ENCODE measurements at places on chromosomes 13 and 19. TPM values are rescaled to one million over a fixed set of nuclear protein-coding genes. Genes with fewer than 3 reads are reported as not detected.

GRCh38 chr13:109684084-109684823, 102.1 kb downstream of the IRS2 start:
- no peak for DNase-seq

GRCh38 chr13:59671881-59672280, 491.8 kb downstream of the DIAPH3 start:
- no peak for DNase-seq

GRCh38 chr19:10220695-10221094, 10.4 kb downstream of the S1PR2 start:
- DNase-seq = no peak

GRCh38 chr19:31659897-31660210, 310.6 kb upstream of the TSHZ3 start:
- DNase-seq = no peak

DNA sequence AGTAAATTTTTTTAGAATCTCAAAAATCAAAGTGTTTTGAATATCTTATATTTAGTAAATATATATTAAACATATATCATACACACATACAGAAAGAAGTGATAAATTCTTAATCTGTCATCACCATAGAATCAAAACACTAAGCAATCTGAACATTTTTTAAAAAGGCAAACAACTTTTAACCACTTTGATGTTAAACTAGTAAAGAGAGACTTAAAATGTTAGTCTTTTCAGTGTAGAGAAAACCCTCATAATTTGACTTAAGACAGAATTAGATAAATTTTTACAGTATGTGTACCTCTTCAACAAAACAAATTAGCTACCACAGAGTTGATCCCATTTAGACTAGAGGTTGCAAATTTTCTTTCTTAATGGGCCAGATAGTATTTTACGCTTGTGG, 13.4 kb downstream of the SUPT20H start:
- DNase-seq = no peak

DNA sequence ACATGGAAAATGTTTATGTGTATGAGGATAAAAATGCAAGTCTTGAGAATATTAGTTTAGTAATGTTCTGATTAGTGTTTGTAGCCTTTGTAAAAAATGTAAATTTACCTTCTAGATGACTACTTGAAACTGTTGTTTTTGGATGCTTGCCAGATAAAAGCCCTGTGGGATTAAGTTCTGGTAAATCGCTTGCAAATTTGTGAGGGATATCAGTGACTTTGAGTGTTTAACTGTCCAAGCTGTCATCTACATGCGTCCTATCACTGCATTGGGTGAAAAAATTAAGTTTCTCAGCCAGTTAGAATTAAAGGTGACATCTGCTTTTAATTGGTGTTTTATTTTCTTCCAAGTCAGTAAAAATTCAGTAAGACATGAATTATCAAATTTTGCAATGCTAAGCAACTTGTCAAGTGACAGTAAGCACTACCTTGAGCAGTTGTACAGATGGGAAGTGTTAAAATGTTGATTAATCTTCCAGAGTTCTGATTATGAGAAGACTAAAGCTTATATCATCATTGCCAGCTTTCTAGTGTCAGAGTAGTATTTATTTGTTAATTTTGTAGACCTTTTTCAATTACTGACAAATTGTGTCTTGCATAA, 88.0 kb downstream of the PCCA start:
- no peak for DNase-seq

GRCh38 chr19:16594131-16594586, 21.9 kb upstream of the SLC35E1 start:
- no peak for DNase-seq

- DNase-seq = no peak
Measured at GRCh38 chr19:6682607-6683128, 12.7 kb upstream of the TNFSF14 start.

- DNase-seq = no peak
Measured at GRCh38 chr13:81779876-81780275, 1439.0 kb upstream of the SPRY2 start.

GRCh38 chr13:80572923-80573316, 232.0 kb upstream of the SPRY2 start:
- no peak for DNase-seq

DNA sequence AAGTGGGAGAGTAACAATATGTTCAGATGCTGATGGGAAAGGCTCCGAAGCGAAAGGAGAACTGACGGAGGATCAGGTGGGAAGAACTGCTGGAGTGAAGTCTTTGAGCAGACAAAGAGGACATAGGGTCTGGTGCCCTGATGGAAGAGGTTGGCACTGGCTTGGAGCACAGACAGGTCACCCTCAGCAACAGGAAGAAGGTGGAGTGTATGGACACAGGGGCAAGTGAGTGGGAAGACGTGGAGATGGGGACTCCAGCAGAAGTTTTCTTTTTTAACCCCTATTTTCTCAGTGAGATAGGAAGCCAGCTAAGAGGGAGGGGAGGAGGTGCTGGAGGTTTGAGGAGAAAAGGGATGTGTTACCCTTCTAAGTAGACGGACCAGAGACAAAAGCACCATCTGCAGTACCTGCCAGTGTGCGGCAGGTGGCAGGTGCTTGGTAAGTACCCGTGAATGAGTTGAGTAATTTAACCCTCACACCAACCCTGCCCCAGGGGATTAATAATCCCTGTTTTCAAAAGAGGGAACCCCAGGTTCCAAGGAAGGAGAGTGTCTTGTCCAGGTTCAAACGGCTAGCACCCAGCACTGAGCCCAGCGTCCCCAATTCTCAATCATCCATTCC, 11.2 kb downstream of the HAS1 start:
- no peak for DNase-seq

- DNase-seq = no peak
Measured at GRCh38 chr13:71828564-71828963, 38.4 kb downstream of the DACH1 start.

- no peak for DNase-seq
Measured at GRCh38 chr19:42191855-42192254, 25.6 kb downstream of the DEDD2 start.

DNA sequence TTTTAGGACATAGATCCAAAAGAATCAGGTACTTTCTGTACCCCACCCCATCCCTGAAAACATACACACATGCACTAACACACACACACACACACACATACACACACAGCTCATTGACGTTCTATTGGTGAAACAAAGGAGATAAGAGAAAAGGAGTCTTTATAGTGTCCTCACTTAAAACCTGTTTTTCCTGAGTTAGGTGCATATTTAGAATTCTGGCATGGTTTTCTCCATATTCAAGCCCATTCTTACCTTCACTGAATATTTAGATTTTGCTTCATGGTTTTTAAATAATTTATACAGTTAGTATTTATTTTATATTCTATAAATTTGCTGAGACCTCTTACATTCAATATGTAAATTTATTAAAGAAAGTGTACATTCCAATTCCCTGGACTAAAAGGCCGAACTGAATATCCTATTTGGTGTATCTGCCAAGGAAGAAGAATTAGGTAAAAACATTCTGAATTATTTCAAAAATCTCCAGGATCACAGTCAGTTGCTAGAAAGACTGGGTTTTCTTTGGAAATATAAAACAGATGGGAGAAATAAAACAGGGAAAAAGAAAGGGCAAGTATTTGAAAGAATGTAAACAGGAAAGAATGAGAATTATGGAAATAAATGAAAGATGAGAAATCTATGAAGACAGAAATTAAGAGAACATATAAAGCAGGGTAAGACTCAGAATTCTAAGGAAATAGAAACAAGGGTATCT, 556.2 kb downstream of the KCTD12 start:
- no peak for DNase-seq

DNA sequence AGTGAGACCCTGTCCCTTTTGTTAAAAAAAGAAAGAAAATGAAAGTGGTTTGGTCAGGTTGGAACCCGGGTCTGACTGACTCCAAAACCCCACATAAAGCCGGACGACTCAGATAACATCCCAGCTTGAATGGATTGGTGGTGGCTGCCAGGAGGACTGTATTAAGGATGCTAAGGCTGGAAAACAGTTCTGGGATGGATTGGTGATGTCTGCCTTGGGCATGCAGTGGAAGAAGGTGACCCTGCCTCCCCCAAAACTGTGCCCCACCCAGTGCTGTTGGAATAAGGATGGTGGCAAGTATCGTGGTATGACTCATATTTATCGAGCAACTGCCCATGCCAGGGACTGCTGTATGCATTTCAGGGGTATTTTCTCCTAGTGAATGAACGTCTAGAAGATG, 18.5 kb upstream of the COLGALT1 start:
- DNase-seq = no peak

- no peak for DNase-seq
Measured at GRCh38 chr19:28489776-28490175, 723.2 kb downstream of the UQCRFS1 start.

DNA sequence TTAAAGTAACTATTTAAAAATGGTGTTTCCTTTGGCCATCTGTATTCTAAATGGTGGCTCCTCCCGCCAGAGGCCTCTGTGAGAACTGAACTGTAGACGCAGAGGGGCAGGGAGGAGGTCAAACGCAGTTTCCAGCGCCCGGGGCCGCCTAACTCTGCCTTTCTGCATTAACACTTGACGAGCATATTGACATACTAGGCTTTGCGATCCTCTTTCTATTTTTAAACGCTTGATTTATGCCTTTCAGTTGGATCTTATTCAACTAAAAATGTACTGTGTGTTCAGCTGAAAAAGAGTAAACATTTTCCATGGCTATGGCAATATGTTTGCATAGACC, 74.7 kb downstream of the SPACA7 start:
- DNase-seq = no peak

GRCh38 chr19:20776083-20777076, at the start of gene ZNF66:
Gene ZNF66 (plus strand): TSS chr19:20776304. CDS start chr19:20776448, 144 bp downstream.
- peak; percentile 91 for DNase-seq

DNA sequence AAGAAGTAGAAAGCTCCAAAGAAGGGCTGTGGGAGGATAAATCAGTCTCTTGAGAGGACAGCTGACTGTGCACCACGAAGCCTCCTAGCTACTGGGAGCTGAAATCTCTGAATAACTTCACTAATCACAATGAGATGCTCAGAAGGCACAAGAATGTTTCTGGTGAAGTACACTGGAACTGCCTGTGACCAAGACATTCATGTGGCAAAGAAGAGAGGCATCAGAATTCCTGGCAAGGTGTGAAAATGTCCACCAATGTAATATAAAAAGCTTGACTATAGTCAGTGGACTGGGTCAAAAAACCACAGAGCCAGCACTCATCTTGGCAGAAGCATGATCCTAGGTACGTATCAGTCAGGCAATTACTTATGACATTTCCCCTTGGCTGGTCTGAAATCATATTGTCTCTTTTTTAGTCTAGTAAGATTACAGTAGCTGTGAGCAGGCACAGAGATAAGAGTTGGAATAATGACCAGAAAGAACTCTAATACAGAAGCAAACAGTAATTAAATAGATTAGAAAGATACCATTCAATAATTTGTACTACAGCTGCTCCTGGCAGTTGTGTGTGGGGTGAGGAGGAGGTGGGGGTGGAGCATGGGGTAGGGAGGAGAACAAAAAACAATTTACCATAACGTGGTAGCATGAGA, 434.7 kb downstream of the DIAPH3 start:
- DNase-seq = no peak

DNA sequence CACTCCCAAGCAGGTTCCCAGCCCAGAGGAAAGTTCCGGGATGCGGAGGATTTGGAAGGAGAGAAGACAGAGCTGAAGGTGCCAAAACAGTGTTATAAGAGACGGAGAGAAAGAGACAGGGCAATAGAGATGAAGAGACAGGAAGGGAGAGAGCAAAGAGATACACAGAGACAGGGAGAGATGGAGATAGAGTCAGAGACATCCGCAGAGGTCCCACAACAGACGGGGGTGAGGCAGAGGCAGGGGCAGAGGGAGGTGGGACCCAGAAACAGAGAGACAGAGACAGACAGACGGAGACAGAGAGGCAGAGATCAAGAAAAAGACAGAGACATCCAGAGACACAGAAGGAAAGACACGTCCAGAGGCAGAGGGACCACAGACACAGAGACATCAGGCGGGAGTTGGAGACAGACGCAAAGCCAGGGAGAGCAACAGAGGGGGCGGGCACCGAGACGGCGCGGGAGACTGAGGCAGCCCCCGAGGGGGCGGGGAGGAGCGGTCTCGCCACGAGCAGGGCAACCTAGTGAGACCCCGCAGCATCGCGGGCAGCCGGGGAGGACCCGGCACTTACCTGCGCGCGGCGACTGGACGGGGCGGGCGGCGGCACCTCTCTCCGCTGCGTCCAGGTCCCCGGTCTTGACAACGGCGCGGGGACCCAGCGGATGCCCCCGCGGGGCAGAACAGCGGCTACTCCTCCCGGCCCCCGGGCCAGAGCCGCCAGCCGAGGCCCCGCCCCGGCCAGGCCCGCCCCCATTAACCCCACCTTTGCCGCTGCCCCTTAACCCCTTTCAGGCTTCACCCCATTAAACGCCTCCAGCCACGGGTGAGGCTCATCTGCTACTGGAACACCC, at the start of gene GPR4:
TSS of gene GPR4 (minus strand) at position 689 of the 851 bp plus-strand sequence. CDS start 10,346 bp downstream, outside the sequence.
- DNase-seq = no peak

DNA sequence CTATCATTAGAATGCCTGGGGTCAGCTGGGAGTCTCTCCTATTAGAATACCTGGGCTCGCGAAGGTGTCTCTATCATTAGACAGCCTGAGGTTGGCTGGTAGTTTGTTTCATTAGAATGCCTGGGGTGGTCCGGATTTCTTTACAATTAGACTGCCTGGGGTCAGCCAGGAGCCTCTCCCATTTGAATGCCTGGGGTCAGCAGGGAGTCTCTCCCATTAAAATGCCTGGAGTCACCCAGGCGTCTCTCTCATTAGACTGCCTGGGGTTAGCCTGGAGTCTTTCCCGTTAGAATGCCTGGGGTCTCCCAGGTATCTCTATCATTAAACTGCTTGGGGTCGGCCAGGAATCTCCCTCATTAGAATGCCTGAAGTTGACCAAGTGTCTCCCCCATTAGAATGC, 1458.3 kb downstream of the UQCRFS1 start:
- DNase-seq = no peak

GRCh38 chr19:33298146-33298911, 4.0 kb downstream of the CEBPA start:
- DNase-seq = no peak

DNA sequence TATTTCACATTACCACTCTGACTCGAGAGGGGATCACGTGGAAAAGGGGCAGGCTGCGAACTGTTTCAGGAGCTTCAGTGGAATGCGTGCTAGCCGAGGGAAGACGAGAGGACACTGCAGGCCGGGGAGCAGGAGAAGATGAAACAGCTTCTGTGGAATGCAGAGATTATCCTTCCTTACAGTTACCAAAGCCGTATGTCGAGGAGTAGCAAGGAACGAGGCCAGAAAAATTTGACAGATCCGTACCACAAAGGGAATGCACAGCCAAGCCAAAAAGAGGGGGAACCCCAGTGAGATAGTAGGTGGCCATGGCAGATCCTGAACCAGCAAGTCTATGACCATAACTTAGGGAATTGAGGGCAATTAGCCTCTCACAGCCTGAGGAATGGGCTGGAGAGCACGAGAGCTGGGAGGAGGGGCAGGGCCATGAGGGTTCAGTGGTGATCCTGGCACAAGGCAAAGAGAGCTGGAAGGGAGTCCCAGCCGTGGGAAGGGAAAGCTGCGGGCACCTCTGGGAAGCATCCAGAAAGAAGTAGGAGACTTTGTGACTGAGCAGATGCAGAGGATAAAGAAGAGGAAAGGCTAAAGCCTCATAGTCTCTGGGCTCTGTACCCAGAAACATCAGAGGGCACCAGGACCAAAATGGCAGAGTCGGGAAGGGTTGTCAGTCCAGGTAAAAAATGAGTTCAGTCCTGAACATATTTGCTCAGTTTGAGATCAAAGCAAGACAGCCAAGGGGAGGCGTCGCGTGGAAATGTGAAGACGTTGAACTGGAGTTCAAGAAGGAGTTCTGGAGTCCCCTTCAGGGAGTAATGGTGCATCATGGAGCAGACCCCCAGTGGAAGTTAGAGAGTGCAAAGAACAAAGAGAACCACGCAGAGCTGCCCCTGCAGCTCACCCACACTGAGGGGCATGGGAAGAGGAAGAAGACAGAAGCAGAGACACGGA, 5.1 kb downstream of the COL4A1 start:
- no peak for DNase-seq

Gene PDE4A
- 0.05 TPM for polyA plus RNA-seq

Gene STOML3
- polyA plus RNA-seq = not detected

Gene ZNF599
- 2.8 TPM for polyA plus RNA-seq

Gene MBD3L2B
- not detected for polyA plus RNA-seq

Gene C2CD4C
- polyA plus RNA-seq = 2.6 TPM
